ENCODE measurements at places on chromosomes 2 and 18.
A peak's percentile ranks its signal among the peaks of the same experiment; 100 is the strongest.

- no peak for DNase-seq
Measured at GRCh38 chr18:60870261-60871153, 462.7 kb upstream of the CDH20 start.

DNA sequence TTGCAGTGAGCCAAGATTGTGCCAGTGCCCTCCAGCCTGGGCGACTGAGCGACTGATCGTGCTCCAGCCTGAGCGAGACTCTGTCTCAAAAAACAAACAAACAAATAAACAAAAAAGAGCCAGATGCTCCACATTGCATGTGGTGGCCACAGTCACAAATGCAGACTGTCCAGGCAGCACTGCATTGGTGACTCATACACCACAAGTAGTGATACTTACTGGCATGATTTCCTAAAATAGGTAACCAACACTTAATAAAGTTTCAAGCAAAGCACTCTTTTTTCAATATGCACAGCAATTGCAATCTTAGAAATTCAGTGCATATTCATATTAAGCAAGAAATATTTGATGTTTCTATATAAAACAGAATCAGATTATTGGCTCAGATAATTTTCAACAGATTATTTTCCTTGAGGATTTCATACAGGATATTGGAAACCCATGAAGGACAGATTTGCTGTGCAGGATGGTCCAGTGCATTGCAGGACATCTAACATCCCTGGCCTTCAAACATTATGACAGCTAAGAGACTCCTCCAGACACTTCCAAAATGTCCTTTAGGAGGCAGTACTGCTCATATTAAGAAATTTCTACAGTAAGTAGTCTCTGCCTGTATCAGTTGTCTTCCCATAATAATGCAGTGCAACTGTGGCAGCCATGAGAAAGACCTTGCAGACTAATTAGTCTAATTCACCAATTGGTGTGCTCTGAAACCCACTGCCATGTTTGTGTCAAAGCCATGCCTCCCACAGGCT is 10.5 kb upstream of the SLC1A4 start:
- DNase-seq, result no peak

GRCh38 chr2:19244460-19245363 is 113.7 kb downstream of the OSR1 start:
- DNase-seq, result no peak

DNA sequence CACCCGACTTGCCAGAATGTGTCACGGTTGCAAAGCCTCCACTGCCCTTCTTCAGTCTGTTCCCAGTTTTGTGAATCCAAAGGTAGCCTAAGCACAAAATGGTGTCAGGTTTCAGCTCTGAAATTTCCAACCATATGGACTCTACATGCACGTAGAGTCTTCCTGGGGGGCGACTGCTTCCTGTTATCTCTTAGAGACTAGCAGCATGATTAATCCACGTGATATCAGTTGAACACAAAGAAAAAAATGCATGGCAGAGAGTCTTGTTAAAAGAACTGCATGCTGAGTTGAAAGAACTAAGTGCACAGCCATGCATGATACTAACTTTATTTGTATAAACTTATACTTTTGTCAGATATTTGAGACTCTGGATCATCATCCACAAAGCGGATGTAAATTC is 404.4 kb downstream of the SOCS6 start:
- no peak for DNase-seq

- peak; percentile 70 for DNase-seq
Measured at GRCh38 chr2:70553584-70554337, at the start of gene TGFA. Gene TGFA (minus strand): TSS chr2:70553826. CDS start chr2:70553767, 59 bp downstream.

- no peak for DNase-seq
Measured at GRCh38 chr2:174117951-174118930, 130.1 kb downstream of the OLA1 start.

GRCh38 chr2:238104226-238104690 is 4.1 kb downstream of the ESPNL start:
- DNase-seq, result no peak

DNA sequence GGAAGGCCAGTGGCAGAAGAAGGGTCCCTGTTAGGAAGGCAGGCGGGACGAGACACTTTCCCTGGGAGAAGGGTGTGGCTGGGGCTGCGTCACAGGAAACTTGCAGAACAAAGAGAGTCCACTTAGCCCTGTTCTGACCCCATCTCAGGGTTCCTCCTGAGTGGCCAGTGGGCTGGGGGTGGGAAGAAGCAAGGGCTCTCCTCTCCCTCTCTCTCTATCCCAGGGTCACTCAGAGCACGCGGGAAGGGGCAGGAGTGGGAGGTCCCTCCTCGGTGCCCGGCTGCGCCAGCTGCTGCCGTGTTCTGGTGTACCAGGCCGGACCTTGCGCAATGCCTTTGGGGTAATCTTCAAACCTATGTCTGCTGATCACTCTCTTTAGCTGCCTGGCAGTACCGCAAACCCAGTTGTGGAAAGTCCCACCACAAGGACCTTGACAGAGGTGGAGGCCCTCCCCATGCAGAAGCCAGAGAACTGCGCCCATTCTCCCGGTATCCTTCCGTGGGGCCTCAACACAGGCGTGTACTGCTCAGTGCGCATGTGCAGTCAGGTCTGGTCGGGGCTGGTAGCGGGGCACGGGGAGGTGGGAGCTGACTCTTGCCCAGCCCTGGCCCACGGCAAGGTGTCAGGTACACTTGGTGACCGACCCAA is 47.8 kb upstream of the ST3GAL5 start:
- DNase-seq, result no peak

GRCh38 chr2:218257390-218257981 is 3.3 kb upstream of the GPBAR1 start:
- DNase-seq, result no peak

DNA sequence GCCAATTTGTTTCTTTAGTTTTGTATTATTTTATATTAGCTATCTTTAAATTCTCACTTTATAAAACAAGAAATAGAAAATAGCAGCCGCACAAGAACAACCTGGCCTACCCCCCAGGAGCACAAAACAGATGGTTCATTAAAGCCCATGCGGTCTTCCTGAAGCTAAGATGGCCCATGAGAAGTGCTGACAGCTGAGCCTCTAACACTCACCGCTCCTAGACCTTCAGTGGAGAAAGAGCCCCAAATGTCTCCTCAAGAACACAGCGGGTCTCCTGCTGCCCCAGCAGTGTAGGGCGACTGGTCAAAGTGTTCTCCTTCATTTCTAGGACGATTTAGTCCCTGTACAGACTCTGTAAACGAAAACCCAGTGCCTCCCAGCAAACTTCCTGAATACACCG is 45.1 kb downstream of the LPIN2 start:
- DNase-seq, result no peak

DNA sequence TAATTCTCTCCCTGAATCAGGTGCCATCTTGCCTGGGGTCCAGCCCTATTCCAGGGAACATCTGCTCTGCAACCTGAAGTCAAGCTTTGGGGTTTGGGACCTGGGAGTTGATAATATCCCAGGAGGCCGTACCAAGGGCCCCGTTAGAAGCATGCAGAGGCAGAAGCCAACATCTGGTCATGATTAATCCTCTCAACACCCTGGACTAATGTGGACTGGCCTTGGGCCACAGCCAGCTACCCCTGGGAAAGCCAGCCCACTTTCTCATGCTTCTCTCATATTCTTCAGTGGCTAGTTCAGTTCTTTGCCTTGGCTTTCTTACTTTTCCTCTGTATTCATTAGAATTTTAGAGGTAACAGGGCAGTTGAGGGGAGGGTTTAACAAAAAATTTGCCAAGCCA is 515.6 kb upstream of the NRP2 start:
- DNase-seq, result no peak

- no peak for DNase-seq
Measured at GRCh38 chr2:175048275-175048674, 43.1 kb upstream of the CHN1 start.

DNA sequence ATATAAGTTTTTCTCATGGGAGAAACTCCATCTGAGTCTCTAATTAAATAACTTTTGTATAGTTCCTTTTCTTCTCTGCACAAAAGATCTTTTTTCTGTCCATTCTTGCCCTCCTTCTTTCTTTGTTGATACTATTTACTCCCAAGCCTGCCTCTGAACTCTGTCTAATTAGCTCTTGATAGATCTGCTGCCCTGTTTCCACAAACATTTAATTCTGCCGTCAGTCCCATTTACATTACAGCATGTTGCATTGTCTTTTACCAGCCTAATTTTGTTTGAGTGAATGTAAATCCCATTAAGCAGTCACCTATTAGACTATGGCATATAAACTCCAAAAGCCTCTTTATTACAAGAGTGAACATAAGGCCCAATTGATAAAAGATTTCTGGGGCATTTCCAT is 254.4 kb downstream of the ERBB4 start:
- DNase-seq, result no peak

DNA sequence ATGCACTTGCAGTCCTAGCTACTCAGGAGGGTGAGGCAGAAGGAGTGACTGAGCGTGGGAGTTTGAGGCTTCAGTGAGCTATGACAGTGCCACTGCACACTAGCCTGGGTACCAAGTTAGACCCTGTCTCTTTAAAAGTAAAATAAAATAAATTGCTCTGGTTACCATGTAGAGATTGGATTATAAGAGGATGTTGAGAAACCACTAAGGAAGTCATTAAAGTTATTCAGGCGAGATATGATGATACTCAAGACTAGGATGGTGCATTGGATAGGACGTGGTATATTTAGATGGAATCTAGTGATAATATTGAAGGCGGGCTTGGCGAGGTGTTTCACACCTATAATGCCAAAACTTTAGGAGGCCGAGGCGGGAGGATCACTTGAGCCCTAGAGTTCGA is 50.6 kb downstream of the BMPR2 start:
- DNase-seq, result no peak

- DNase-seq, result no peak
Measured at GRCh38 chr18:67310826-67311225, 205.7 kb downstream of the DSEL start.

All from mesothelial cell of epicardium (in vitro differentiated cells).